Bladder microvascular endothelial cell (primary cell): ENCODE measurements at places on chromosomes 13 and 19. TPM values are rescaled to one million over a fixed set of nuclear protein-coding genes. Genes with fewer than 3 reads are reported as not detected.

CGB2 gene
- not detected in 2 replicates for total RNA-seq

ICAM3 gene
- 10.5 and 20.9 TPM in 2 replicates for total RNA-seq

ZNF560 gene
- total RNA-seq, result 0.06 and 0.49 TPM in 2 replicates

CLDND2 gene
- total RNA-seq, result not detected in 2 replicates

CXCL17 gene
- total RNA-seq, result not detected in 2 replicates

ICAM5 gene
- 0.16 and 0.25 TPM in 2 replicates for total RNA-seq

ZNF470 gene
- total RNA-seq, result 2.8 and 6.6 TPM in 2 replicates

SRRM5 gene
- total RNA-seq, result 0.06 TPM in 1 of 2 replicates, not detected in the other

RGL3 gene
- 0.16 and 2.9 TPM in 2 replicates for total RNA-seq

COL5A3 gene
- total RNA-seq, result 0.19 and 1.8 TPM in 2 replicates

TJP3 gene
- total RNA-seq, result 0.06 TPM in 1 of 2 replicates, not detected in the other

POMP gene
- total RNA-seq, result 55.0 and 70.7 TPM in 2 replicates

TDRD12 gene
- total RNA-seq, result 0.13 and 0.16 TPM in 2 replicates

POP4 gene
- 65.9 and 89.9 TPM in 2 replicates for total RNA-seq

ZNF431 gene
- total RNA-seq, result 5.0 and 14.3 TPM in 2 replicates

IZUMO4 gene
- total RNA-seq, result 0.76 and 0.81 TPM in 2 replicates

CPAMD8 gene
- 1.5 and 2.7 TPM in 2 replicates for total RNA-seq

SBK2 gene
- not detected in 2 replicates for total RNA-seq

CEACAM3 gene
- not detected in 2 replicates for total RNA-seq

ETV2 gene
- 0.13 and 0.49 TPM in 2 replicates for total RNA-seq

ZNF132 gene
- total RNA-seq, result 3.7 and 6.3 TPM in 2 replicates

GARIN5A gene
- total RNA-seq, result not detected in 2 replicates

ZNF416 gene
- total RNA-seq, result 3.9 and 4.3 TPM in 2 replicates
